ENCODE measurements at places on chromosomes 4 and X.

DNA sequence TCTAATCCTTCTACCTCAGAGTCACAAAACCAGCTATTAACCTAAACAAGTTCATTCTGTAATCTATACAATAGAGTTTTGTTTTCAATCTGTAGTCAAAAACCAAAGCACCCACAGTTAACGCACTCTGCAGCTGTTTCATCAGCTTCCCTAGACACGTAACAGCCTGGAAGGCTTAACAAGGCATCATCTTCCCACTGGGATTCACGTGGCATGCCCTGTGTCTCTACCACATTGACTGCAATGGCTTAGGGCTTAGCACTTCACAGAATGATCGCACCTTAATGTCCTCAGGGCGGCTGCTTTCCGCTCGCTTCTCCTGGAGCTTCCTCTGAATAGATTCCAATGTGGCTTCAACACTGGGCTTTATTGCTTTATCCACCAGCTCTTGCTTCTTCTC, 49.7 kb upstream of the NAP1L5 start:
- DNase-seq, result no peak

DNA sequence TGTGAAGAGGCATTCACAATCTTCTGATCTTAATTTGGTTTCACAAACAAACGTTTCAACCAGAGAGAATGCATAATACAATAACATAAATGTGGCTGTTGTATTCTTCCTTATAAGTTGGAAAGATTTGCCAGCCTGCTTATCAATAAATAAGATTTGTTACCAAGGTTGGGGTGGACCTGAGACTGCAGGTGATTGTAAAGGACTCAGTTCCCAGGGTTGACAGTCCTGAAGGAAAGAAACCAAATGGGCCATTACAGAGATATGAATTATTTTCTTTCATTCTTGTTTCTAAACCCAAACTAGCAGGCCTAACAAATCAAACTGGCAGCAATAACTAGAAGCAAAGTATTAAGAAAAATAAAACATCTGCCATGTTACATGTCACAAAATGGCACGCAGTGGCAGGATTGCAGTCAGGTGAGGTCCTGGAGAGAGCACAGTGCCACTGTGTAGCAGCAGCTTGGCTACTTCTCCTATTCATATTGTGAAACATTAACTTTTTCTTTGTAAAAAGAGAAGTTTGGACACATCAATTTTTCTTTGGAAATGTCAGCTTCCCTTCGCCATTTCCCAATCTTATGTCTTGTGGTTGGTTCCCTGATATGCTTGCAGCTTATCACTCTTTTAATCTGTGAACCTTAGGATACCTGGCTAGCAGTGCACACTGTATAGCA, 133.8 kb upstream of the EMCN start:
- DNase-seq, result no peak

DNA sequence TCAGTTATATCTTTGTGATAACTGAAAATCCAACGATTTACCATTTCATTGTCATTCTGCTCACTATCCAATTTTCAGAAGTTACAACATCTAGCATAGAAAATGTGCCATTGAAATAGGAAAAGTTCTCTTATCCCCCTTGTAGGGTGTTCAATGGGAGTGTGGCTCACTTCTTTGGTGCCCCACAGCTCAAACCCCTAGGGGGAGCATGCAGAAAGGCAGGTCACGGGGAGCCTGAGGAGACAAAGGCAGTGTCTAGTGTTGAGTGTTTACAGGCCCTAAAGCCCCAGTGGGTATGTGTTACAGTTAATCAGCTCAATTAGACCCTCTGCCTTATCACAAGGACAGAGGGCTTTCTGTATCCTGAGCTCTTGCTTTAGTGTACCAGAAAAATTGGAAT, 243.4 kb upstream of the GRID2 start:
- no peak for DNase-seq

GRCh38 chr4:79833857-79834256, 239.2 kb downstream of the ANTXR2 start:
- no peak for DNase-seq

GRCh38 chr4:187668526-187669082, 327.0 kb upstream of the ZFP42 start:
- no peak for DNase-seq

GRCh38 chr4:55079451-55080173, 45.8 kb downstream of the KDR start:
- no peak for DNase-seq

DNA sequence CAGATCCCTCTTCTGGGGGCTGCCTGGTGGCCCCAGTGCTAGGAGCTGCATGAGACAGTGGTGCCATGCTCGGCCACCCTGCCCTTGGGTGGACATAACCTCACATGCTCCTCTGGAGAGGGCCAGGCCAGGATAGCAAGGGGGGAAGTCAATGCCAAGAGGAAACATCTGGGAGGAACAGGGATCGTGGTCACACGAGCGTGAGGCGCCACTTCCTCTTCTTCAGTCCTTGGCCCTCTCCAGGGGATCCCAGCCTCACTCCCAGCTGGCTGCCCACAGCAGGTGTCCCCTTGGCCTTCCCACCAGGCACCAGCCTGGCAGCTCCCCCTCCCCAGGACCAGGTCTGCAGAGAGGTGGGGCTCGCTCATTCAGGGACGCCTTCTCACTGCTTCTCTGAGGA, 28.6 kb downstream of the TBC1D14 start:
- no peak for DNase-seq

GRCh38 chr4:87720094-87720691, 70.1 kb downstream of the DMP1 start:
- no peak for DNase-seq

DNA sequence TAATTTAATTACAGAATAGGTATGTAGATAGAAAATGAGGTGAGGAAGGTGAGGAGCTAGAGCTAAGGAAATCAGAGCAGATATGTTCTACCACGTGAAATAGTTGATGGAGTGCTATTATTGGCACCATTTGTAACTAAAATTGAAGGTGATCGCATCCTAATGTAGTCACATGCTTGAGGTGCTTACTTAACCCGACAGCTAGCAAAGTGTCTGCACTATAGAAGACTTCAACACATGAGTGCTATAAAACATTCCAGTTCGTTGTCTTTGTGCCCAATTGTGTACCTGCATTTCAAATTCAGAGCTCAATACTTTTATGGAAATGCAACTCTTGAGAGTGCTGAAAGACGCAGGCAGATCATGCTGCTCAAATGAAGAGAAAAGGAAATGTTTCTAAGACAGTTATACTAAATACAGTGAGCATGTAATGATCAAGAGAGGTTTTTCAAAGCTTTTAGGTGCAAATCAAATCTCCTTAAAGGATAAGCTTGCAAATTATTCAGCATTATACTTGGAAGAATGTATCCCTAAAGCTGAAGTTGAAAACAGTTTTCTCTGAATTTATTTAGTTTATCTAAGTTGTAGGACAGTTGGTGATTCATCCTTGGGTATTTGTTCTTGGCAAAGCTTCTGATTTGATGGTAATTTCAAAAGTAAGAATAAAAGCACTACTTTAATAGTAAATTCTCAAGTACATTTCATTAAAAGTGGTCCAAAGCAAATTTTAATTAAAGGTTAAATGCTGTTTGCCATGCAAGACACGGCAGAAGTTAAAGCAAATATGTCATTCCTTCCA, 223.9 kb upstream of the EPHA5 start:
- no peak for DNase-seq

DNA sequence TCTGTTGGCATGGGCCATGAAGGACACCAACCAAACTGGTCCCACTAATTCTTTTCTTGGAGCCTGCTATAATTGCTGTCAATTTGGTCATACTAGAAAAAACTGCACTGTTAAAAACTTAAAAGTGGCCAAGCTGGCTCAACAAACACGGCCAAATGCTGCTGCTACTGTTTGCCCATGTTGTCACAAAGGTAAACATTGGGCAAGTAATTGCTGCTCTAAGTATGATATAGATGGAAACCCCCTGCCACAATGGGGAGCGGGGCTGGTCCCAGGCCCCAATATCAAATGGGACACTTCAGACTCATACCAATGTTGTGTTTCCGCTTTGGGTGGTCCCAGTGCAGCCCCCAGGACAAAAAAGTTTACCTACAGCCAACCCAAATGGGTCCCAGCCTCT, 52.1 kb downstream of the SPIN3 start:
- DNase-seq, result no peak

All from stimulated activated CD8-positive, alpha-beta memory T cell treated with anti-CD3 and anti-CD28 coated beads, Interleukin-12 subunit alpha, Interleukin-12 subunit beta, amount 100 ng/mL, for 1 hour (primary cell).